ENCODE measurements at places on chromosomes 5 and 9. TPM values are rescaled to one million over a fixed set of nuclear protein-coding genes. Genes with fewer than 3 reads are reported as not detected.

DNA sequence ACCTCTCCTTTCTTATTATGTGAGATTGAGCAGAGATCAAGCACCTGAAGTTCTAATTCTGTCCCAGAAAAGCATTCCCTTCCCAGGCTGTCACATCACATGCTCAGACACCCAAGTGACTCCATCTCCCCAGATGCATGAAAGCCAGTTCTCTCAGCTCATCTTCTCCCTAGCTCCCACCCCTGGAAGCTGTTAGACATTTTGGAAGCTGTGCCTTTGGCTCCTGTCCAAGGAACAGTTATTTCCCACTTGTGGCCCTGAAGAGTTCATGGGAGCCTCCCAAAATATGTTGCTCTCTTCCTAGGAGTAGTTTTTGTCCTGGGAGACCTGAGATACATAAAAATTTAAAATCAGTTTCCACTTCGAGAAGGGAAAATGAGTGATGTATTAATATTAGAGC lies 161.4 kb upstream of the GAS1 start:
- no peak for DNase-seq

DNA sequence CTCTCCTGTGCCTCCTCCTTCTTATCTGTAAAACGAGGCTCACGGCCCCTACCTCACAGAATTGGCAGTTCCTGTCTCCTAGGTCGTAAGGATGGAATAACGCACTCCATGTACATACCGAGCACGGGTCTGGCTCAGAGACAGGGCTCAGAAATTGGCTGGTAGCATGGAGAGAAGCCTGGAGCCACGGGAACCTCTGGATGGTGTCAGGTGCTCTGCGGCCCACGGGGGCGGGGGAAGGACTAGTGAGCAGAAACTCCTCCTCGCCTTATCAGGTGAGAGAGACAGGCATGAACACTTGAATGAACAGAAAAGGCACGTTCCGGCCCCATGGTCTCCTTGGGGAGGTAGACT lies 15.4 kb upstream of the C5orf47 start:
- DNase-seq, result no peak

The IFNA21 gene
- not detected for polyA plus RNA-seq

GRCh38 chr5:475704-476101 lies 32.7 kb downstream of the EXOC3 start:
- DNase-seq, result no peak

The FOXD4L3 gene
- polyA plus RNA-seq, result not detected

- no peak for DNase-seq
These were observed 8.1 kb downstream of the RGMB start for GRCh38 chr5:98781520-98781919.

DNA sequence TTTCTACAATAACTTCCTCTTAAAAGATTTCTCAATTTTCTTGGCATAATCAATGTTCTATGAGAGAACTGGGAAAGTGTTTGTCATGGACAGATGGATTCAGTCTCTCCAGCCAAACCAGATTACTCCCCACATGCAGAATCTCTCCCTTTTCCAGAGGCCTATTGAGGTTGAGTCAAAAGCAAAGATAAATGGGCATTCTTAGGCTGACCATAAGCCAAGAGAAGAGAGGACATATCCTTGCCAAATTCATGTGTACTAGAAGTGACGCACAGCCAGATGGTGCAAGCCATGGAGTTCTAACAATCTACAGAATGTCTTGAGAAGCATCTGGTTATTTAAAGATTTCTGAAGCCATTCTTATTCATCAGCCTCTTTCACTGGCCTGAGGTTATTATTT lies 2115.0 kb downstream of the MAT2B start:
- no peak for DNase-seq

The LHX3 gene
- polyA plus RNA-seq, result not detected

DNA sequence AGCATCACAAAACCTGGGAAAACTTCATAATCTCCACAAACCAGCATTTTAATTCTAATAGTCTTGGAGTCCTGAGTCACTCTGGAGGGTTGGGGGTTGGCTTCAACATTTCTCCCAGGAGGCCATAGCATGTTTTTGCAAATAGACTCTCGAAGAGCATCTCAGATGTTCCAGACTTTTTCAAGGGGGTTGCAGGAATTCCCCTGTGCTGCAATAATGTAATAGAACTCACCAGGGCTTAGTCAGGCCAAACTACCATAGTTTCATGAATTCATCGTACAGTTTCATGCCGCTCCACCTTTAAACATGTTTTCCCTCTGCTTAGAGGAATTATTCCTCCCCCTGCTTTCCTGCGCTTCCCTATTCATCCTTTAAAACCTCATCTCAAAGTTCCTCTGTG lies 499.5 kb upstream of the KLF4 start:
- DNase-seq, result no peak

GRCh38 chr5:109230369-109230768 lies 179.4 kb downstream of the PJA2 start:
- DNase-seq, result no peak

DNA sequence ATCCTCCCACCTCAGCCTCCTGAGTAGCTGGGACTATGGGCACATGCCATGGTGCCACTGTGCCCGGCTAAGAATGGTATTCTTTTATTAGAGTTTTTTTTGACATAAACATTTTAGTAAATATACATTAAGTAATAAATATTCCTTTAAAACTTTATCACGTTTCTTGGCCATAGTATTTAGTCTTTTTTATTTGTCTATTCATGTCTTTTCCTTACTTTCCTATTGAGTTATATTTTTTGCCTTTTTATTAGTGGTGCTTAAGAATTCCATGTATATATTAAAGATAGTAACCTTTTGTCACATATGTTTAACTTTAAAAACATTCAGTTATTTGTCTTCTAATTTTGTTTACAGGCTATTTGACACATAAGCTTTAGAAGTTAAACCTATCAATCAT lies 73.4 kb downstream of the MARCHF3 start:
- no peak for DNase-seq

The FGF18 gene
- 0.25 TPM for polyA plus RNA-seq

- no peak for DNase-seq
These were observed 475.1 kb downstream of the DMRTA1 start for GRCh38 chr9:22921742-22922141.

GRCh38 chr9:128809036-128809599 lies 9.2 kb upstream of the ENDOG start:
- no peak for DNase-seq

DNA sequence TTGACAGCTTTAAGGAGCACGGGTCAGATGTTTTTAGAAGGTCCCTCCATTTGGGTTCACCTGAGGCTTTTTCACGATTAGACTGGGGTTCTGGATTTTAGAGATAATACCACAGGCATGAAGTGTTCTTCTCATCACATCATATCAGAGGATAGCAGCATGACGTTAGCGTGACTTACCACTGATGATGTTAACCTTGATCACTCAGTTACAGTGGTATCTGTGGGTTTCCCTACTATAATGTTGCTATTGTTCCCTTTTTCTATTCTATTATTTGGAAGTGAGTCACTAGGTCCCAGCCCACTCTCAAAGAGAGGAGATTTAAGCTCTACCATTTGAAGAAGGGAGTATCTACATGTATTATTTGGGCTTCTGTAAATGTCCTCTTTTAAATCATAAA lies 300.0 kb downstream of the MAST4 start:
- DNase-seq, result no peak

The MFAP3 gene
- polyA plus RNA-seq, result 52.4 TPM

DNA sequence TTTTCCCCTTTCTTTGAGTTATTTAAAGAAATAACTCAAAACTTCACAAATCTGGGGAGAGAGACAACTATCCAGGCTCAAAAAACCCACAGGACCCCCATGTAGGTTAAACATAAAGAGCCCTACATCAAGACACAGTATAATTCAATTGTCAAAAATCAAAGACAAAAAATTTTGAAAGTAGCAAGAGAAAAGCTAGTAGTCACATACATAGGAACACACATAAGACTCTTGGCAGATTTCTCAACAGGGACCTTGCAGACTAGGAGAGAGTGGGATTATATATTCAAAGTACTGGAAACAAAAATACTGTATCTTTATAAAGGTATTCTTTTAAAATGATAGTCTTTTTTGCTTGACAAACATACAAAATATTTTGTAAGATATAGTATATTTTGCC lies 296.9 kb downstream of the OSTF1 start:
- DNase-seq, result no peak

The MYORG gene
- 9.3 TPM for polyA plus RNA-seq

- DNase-seq, result no peak
These were observed 149.2 kb upstream of the KLF9 start for GRCh38 chr9:70563431-70564204.

The TRMT10B gene
- 26.8 TPM for polyA plus RNA-seq

GRCh38 chr5:56545016-56545415 lies 270.3 kb upstream of the MAP3K1 start:
- no peak for DNase-seq

Measured in left kidney (tissue), 8 donors.